GM12865 (cell line): ENCODE measurements at places on chromosomes 1 and 21.
A peak's percentile ranks its signal among the peaks of the same experiment; 100 is the strongest.

DNA sequence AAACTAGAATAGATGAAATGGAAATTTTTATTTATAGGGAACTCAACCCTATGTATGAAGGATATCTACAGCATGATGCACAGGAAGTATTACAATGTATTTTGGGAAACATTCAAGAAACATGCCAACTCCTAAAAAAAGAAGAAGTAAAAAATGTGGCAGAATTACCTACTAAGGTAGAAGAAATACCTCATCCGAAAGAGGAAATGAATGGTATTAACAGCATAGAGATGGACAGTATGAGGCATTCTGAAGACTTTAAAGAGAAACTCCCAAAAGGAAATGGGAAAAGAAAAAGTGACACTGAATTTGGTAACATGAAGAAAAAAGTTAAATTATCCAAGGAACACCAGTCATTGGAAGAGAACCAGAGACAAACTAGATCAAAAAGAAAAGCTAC, 7.9 kb downstream of the USP1 start:
- DNase-seq, result no peak

DNA sequence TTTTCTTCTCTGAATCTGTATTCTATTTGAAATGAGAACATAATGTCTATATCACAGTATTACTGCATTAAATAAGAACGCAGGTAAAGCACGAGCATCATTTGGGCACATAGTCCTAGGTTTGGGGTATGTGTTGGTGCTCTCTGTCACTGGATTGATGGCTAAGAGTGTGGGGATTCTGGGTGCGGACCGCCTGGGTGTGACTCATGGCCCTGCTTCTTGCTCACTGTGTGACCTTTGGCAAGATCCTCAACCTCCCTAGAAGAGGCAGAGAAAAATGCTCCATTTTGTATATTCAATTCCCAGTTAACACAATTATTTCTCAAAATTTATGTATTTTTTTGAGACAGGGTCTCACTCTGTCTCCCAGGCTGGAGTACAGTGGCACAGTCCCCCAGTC, 99.7 kb downstream of the LAMC2 start:
- DNase-seq, result no peak

DNA sequence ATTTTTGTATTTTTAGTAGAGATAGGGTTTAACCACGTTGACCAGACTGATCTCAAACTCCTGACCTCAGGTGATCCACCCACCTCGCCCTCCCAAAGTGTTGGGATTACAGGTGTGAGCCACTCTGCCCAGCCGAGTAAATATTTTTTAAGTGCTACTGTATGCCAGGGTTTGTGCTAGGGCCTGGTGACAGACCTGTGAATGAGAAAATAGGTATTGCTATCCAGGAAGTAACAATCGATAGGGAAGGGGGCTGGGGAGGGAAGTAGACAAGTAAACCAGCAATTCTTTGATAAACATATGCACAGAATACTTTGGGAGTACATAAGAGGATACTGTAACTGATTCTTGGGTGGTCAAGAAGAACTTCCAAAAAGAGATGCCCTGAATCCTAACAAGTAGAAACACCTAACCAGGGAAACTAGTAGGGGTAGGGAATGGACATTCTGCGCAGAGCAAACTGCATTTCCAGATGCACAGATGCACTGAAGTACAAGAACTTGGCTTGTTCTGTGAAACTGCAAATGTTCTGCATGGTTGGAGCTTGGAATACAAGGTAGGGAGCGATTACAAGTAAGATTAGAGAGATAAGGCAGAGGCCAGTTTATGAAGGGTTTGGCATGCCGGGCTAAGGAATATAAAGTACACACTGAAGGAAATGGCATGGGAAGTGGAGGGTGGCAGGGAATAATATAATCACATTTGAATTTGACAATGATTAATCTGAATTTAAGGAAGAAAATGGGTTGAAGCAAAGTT, 19.0 kb upstream of the DOCK7 start:
- DNase-seq, result no peak

DNA sequence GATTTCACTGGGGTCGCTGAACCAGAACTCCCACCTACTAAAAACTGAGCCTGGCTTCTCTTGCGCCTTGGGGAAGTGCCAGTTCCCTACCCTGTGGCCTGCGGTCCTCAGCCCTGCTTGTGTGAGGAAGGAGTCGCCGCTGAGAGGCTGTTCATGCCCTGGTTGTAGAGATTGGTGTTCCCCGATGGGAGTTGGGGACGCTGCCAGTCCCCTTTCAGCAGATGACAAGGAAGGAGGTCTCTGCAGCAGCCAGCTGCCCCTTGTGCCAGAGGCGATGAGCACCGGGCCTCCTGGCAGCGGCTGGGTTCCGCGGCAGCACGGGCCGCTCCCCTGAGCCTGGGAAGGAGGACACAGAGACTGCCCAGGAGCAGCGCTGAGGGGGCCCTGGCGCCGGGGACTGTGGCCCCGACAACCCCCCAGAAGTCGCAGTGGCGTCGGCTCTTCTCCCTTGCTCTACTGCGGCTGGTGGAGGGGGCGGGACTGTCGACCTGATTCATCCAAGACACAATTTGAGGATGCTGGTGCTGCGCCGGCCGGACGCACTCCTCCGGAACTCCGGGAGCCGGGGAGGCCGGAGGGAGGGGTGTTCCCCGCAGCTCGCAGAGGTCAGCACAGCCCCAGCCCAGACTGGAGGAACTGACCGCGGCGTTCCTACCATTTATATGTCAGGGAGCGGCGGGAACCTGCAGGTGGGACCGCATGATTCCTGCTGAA, 12.0 kb upstream of the ADORA3 start:
- peak; percentile 26 for DNase-seq

- DNase-seq, result no peak
Observed at GRCh38 chr1:225766967-225767633, 10.5 kb upstream of the SRP9 start.

GRCh38 chr1:87130438-87130837, 198.2 kb upstream of the LMO4 start:
- no peak for DNase-seq

DNA sequence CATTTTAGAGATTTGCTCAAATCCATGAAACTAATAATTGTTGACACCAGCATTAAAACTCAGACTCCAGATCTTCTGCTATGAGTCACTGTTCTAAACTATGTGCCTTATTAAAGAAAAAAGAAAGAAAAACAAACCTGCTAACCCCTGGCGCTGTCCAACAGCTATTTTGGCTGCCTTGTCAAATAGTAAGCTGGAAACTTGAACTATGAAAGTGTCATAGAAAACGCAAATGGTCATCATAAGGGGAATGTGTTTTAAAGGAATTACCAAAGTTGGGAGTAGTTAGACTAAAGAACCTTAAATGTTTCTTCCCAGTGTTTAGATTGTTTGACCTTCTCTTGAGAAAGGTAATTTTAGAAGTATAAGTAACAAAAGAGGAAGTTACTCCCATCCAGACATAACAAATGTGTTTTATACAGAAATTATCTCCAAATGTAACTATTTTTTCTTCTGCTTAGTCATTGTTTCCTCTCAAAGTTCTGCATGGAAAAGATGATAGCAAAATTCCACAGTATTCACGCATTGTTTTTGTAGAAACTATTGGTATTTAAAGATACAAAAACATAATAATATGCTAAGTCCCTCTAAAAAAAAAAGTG, 272.4 kb downstream of the TPR start:
- DNase-seq, result no peak

- DNase-seq, result no peak
Observed at GRCh38 chr21:27831816-27832569, 865.1 kb upstream of the ADAMTS5 start.

DNA sequence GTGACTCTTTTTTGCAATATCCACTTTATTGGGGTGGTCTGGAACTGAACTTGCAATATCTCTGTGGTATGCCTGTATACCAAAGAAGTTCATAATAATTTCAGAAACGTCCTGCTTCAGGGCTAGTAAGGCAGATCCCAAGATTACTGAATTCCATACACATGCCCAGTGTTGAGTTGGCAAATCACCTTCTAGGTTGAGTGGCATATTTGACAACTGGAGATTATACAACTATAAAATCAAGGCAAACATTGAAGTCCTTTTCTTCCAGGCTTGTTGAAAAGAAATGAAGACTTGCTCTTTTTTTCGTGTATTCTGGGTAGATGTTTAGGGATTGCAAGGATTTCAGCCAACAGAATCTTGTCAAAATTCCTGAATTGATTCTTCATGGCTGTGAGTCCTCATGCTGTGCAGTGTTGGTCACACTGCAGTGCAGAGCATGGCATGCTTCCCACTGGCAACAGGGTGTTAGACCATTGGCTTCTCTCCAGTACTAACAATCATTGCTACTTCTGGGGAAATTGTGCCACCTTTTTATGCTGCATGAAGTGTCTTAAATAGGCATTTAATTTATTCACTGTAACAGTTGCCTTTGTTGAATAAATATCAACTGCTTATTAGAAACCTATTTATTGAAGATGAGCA, 367.1 kb upstream of the ADGRL4 start:
- no peak for DNase-seq

GRCh38 chr1:86696522-86696921, 7.9 kb upstream of the SH3GLB1 start:
- no peak for DNase-seq

- DNase-seq, result no peak
Observed at GRCh38 chr1:21510113-21510493, 880 bp downstream of the ALPL start.

DNA sequence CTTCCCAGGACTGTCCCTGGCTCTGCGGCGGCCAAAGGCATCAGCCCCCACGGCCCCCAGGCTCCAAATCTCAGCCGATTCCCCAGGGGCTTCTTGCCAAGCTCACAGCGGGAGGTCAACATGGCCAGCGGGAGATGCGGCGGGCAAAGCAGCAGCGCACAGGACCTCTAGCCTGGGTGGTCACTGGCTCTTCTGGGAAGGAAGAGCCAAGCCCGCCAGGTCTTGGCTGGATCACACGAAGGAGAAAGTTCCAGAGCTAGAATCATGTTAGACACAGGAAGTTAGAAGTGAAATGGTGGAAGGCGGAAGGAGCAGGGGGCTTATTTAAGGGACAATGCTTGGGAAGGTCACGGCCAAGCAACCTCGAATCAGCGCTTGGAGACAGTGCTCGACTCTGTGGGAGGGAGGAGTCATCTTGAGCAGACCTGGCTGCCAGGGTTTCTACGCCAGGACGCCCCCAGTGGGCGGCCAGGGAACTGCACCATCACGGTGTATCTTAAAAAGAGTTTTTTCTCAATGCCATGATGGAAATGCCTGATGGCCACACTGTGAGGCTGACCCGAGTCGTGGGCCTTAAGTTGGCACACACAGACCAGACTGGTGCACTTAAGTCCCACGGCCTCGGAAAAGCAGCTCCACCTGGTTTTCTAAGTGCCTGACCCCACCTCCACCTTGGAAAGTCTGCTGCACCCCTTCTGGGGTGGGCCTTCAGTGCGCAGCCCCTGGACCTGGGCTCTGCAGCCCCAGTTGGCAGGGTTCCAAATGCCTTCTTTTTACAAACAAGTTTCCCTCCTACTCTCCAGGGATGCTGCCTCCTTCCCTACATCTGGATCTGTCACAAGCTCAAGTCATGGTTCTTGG, 29.3 kb downstream of the SLC66A1 start:
- peak; percentile 79 for DNase-seq

- DNase-seq, result no peak
Observed at GRCh38 chr1:167158111-167158812, 62.4 kb upstream of the POU2F1 start.

GRCh38 chr1:192977089-192977706, 82.0 kb downstream of the UCHL5 start:
- no peak for DNase-seq

DNA sequence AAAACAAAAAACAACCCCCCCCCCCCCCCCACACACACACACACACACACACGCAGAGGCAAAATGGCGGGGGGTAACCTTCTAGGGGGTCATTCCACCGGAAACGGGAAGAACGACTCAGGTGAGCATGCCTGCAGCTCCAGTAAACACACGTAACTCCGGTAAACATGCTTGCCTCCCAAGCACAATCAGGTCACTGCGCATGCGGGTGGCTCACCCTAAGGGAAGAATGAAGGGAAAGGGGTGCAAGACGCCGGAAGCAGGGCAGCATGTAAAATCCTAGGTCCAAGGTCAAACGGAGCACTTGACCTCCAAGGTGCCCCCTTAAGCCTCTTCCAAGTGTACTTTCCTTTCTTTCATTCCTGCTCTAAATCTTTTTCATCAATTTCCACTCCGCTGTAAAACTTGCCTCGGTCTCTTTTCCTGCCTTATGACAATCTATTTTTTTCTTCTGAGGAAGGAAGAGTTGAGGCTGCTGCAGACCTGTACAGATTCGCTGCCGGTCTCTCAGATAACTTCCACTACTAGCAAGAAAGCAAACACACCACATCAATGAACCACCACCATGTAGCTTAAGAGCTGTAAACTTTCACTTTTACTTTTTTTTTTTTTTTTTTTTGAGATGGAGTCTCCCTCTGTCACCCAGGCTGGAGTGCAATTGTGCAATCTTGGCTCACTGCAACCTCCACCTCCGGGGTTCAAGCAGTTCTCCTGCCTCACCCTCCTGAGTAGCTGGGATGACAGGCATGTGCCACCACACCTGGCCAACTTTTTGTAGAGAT, 21.0 kb upstream of the CBR3 start:
- DNase-seq, result peak; percentile 24

DNA sequence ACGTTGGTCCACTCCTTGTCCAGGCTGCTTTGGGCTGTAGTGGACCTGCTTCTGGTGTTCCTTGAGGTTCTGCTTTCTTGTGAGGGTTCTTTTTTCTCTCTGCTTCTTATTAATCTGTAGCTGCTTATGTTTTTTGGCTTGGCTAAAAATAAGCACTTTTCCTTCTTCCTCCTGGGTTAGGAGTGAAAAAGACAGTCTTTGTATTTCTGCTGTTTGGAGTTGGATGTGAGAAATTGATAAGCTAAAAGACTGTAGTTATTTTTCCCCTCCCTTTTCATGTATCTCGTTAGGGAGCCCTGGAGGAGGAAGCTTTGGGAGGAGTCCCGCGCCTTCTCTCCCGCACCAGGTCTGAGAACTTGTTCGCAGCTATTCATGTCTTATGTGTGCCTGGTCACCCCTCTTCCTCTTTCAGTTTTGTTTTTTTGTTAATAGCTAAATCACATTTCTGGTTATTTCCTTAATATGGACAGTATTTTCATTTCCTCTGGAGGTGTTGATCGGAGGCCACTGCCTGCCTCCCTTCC, 79.0 kb downstream of the GALNT2 start:
- DNase-seq, result peak; percentile 40

DNA sequence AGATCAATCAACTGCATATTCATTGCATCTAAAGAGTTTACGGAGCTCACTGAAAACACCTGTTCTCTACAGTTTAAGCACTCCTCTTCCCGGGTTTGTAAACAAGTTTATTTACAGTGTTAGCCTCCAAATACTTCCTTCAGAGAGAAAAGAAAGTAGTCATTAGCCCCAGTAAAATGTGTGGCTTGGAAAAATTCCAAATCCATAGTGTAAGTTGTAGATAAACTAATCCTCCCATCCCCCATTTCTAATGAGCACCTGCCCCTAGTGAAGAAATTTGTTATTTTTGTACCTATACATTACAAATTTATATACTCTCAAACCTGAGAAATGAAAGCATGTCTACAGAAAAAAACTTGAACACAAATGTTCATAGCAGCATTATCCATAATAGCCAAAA, 21.9 kb downstream of the PUM1 start:
- DNase-seq, result no peak

GRCh38 chr1:197986817-197987216, 69.6 kb downstream of the LHX9 start:
- no peak for DNase-seq
